ENCODE measurements at places on chromosomes 5 and 9.

DNA sequence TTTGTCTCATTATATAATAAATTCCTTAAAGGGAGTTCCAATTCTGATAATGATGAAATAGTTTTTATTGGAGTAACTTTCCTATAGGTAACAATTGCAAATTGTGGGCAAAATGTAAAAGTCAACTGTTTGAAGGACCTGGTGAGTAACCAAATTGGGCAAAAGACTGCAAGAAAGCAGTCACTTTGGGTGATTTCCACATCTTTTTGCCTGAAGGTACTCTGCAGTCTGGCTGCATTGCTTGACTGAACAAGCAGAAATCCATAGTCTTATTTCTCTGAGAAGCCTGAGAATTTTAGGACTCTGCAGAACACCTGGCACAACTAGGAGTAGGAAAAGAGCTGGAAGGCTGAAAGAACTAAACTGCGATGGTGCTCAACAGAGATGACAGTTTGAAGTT is 114.9 kb downstream of the HOMER1 start:
- DNase-seq, result no peak

GRCh38 chr9:72790989-72791388 is 161.9 kb downstream of the ALDH1A1 start:
- no peak for DNase-seq

GRCh38 chr9:27408001-27408400 is 111.1 kb upstream of the EQTN start:
- DNase-seq, result no peak

GRCh38 chr5:67214707-67215447 is 18.3 kb upstream of the CD180 start:
- no peak for DNase-seq

- DNase-seq, result no peak
These were observed 198.8 kb downstream of the ADAMTS12 start for GRCh38 chr5:33692980-33693379.

DNA sequence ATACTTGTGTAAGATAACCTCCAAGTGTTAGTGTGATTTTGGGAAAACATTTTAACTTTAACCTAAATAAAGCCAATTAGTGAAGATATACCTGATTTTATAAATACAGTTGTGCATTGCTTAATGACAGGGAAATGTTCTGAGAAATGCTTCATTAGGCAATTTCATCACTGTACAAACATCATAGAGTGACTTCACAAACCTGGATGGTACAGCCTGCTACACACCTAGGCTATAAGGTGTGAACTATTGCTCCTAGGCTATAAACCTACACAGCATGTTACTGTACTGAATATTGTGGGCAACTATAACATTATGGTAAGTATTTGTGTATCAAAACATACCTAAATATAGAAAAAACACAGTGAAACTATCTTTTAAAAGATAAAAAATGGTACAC is 166.8 kb upstream of the TARS1 start:
- DNase-seq, result no peak

GRCh38 chr5:54672871-54673270 is 155.3 kb downstream of the SNX18 start:
- DNase-seq, result no peak

DNA sequence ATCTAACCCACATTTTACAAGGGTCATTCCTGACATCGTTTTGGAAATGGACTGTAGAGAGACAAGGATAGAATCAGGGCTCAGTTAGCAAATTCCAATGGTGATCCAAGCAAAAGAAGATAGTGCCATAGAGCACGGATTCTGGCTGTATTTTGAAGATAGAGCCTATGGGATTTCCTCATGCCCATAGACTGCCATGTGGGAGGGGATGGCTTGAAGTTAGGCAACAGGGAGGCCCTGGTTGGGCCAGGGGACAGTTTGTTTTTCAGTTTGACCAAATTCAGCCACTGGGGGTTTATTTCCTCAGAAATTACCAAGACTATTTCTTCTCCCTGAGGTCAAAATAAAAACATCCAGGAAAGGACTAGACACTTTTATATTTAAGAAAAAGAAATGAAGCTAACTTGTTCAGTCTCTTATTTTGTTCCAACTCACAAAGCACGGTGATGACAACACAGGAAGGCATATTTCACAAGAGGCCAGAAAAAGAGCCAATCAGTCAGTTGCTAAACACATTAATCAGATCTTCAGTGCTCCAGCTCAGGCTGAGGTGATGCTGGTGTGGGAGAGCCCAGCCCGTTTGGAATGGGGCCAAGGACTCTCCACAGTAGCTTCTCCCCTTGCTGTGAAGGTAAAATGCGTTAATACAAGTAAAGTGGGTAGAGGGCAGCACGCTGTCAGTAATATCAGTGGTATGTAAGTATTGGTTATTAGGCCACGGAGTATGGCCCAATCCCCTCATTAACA is 4.4 kb upstream of the DCTN4 start:
- DNase-seq, result no peak

- DNase-seq, result no peak
These were observed 35.8 kb downstream of the DCAF10 start for GRCh38 chr9:37836386-37836785.

- no peak for DNase-seq
These were observed 74.0 kb downstream of the IQGAP2 start for GRCh38 chr5:76477061-76477460.

All from endothelial cell (in vitro differentiated cells).